ENCODE measurements at places on chromosomes 2 and 18.

- no peak for DNase-seq
These were observed 30.0 kb downstream of the RNF125 start for GRCh38 chr18:32048507-32049091.

- DNase-seq, result no peak
These were observed 65.6 kb downstream of the CACNB4 start for GRCh38 chr2:152033011-152033925.

DNA sequence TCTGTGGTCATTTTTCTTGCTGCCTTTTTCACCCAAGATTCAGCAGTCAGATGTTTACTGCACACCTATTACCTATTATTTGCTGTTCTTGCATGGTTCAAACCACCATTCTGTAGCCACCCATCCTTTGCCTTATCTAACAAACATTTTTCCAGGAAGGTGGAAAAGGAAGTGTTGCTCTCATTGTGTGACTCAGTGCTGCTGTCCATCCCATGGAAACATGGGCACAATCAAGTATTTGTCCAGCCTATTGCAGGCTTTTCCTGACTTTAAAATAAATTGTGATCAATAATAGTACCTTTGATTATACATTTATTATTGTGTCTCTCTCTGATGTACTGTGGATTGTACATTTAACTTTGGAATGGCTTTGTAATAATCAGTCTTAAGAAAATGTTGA is 53.2 kb downstream of the USP14 start:
- DNase-seq, result no peak

DNA sequence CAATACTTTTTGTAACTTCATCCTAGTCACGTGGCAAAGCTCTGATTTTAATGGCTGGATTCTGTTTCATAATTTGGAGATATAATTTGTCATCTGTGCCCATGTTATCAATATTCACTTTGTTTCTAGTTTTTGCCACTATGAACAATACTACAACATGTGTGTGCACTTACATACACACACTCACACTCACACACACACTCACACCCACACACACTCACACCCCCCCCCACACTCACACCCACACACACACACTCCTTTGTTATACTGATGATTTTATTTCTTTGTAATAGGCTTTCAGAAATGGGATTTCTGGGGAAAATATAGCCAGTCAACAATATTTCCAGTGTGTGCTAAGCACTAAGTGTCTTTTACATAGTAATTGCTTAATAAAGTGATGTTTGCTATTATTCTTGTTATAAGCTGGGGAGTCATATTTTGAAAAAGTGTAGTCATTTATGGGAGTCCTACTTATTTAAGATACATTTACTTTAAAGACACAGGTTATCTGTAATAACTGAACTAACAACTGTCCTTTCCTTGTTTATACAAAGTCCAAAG is 22.8 kb upstream of the ROCK2 start:
- DNase-seq, result no peak

- no peak for DNase-seq
These were observed 619.2 kb downstream of the IRS1 start for GRCh38 chr2:226180281-226180884.

GRCh38 chr2:106094131-106094841 is 99.8 kb downstream of the UXS1 start:
- DNase-seq, result no peak

DNA sequence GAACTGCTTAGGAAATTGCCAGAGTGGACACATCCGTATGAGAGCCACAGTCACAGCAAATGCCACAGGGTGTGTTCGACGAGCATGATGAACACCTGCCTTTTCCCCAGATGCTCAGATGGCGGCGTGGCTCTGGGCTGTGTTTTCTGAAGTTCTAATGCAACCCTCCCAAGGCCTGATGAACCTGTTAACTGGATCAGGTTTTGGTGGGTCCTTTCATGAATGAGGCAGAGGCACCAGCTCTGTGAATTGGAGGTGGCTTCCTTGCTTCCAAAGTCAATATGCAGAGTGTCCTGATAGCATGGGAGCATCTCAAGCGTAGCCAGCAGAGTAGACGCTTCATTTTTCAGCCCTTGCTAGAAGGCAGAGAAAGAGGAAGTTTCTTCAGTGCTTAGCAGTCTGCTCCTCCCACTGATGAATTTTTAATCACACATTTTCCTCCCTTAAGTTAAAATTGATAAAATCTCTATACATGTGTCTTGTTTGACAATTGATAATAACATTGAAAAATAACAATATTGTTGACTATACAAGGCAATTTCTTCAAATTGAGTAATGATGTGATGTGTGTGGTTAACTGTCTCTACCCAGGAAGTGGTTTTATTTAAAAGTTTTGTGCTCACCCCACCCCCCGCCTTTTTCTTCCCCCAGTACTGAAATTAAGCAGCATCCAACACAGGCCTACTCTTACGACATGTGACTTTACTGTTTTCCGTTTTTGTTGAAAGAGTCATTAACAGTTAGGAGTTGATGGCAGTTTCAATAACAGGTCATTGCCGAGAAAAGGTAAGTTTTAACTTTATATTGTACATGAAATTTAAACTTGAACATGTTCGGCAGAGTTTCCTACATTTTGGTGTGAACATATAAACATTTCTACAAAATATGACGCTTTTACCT is at the start of gene ARHGAP15:
Gene ARHGAP15 (plus strand): TSS at position 739 of the 900 bp plus-strand sequence.
- no peak for DNase-seq

DNA sequence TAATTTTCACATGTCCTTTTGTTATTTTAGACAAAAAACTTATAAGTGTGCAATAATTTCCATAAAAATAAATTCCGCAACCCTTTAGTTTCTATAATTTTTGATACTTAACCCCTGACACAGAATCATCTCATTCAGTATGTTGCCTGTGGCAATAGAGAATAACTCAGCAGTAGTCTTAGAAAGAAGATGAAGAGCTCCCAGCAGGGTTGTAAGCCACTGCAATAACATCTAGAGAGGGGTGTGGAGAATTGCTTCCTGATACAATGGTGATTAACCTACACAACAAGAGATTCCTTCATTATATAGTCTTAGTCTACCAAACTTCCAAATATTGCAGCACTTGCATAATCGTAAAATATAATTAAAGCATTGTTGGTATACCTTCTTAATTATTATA is 118.9 kb downstream of the TMX3 start:
- no peak for DNase-seq

DNA sequence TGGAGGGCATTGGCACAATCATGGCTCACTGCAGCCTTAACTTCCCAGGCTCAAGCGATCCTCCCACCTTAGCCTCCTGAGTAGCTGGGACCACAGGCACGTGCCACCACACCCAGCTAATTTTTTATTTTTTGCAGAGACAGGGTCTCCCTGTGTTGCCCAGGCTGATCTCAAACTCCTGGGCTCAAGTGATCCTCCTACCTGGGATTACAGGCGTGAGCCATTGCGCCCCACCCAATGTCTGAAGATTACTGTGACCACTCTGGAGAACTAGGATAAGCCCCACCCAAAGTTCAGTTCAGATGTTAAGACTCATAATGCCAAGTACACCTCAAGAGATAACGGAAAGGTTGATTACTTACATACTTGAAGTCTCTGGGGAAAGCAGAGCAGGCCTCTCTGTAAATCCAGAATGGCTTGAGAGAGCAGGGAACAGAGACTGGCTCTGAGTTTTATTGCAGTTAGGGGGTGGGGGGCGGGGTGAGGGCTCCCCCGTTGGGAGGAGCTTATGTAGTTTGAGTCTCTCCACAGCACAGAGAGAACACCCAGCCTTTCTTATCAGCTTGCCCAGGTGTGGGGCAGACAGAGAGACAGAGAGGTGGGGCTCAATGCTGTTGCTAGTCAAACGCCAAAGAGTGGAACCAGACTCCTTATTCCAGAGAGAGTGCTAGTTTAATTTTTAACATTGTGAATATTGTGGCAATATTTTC is 26.5 kb upstream of the ERICH2 start:
- DNase-seq, result no peak

DNA sequence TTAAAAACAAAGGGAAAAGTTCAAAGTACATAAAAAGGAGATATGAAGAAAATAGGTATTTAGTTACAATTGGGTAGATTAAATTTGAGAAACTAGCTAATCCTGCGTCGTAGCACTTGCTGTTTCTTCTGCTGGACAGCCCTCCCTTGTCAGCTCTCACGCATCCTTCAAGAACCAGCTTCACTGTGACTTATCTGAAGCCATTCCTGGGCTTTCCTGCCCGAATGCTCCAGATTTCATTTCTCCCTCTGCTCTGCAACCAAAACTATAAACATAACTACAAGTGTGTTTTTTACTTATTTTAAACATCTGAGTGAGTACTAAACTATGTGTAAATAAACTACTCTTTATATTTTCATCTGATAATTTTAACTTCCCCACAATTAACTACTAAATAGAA is 149.2 kb downstream of the MTCL1 start:
- no peak for DNase-seq

- no peak for DNase-seq
These were observed 44.7 kb downstream of the SOX11 start for GRCh38 chr2:5736886-5737285.

DNA sequence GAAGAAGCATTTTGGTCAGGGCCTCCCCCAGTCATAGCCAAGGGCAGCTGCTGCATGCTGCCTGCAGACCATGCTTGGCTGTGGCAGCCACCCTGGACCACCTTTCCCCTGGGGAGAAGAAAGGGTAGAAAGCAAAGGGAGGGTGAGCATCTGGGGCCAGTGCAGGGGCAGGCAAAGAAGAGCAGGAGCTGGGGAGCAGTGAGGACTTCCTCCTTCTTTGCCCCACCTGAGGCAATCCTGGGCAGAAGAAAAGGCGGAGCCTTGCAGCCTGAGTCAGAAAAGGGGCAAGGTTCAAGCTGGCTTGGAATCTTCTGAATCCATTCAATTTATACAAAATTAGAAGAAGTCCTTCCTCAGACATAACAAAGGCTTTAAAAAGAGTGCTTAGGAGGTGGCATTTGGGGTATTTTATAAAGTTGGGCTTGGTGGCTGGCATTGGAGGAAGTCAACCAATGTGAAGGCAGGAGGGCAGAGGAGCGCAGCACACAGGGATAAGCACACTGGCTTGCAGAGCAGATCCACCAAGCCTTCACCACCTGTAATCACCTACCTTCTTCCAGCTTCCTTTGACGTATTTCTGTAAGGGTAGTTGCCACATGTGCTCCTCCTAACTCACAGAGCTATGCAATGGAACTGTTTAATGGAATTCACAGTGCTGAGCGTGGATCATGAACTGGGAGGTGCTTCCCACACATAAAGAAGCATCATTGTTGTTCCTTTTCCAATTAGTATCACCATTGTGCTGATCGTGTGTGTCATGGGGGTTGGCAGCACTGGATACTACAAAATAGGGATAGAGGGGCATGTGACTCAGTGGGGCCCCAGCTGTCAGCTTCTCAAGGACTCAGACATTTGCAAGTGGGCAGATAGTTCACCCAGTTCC is 154.4 kb upstream of the EPAS1 start:
- DNase-seq, result no peak

DNA sequence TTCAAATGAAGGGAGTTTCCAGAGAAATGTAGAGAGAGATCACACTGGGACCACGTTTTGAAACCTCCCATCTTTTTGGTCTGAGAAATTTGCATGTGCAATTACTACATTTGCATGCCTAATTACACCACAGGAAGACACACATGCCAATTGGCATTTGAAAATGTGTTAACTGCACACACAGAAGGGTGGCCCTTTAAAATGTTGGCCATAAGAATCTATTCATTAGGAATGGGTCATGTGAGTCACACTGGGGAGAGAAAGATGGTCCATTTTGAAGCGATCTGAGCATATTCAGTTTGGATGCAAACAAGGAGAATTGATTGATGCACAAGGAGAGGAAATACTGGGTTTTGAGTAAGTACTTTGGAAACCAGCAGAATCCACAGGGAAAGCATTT is 1407.1 kb upstream of the ACVR2A start:
- DNase-seq, result no peak
